ENCODE measurements at places on chromosomes 6 and 20.

- no peak for DNase-seq
Observed at GRCh38 chr6:56749632-56750151, 107.0 kb upstream of the DST start.

DNA sequence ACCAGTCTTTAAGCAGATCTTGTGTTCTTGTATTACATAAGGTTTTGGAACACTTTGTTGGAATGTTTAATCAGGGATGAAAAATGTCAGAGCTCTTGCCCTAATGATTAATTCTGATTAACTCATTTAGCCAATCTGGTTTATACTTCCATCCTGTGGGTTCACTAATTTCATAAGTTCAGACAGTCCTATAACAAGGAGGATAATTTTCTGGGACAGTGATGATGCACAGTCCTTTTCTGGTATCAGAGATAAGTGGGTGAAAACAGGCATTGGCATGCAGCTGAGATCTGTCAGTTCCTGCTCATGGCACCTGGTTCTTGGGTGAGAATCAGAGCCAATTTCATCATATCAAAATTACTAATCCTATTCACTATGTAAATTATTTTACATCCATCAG lies 125.0 kb upstream of the LAMA2 start:
- no peak for DNase-seq

GRCh38 chr20:40651151-40651550 lies 37.9 kb downstream of the MAFB start:
- DNase-seq: no peak

- DNase-seq: no peak
Observed at GRCh38 chr20:59042151-59042795, at the start of gene PRELID3B. Gene PRELID3B, minus strand, starts transcription at chr20:59042786. Its CDS starts 56 bp downstream, at chr20:59042730.

- no peak for DNase-seq
Observed at GRCh38 chr6:56766806-56767178, 124.1 kb upstream of the DST start.

GRCh38 chr20:6501061-6501460 lies 266.4 kb upstream of the BMP2 start:
- DNase-seq: no peak

GRCh38 chr6:37052027-37052628 lies 46.7 kb downstream of the FGD2 start:
- no peak for DNase-seq

- peak; percentile 50 for DNase-seq
Observed at GRCh38 chr20:33667676-33668465, 1.1 kb downstream of the ACTL10 start.

- no peak for DNase-seq
Observed at GRCh38 chr6:33906439-33906838, 102.6 kb upstream of the MLN start.

DNA sequence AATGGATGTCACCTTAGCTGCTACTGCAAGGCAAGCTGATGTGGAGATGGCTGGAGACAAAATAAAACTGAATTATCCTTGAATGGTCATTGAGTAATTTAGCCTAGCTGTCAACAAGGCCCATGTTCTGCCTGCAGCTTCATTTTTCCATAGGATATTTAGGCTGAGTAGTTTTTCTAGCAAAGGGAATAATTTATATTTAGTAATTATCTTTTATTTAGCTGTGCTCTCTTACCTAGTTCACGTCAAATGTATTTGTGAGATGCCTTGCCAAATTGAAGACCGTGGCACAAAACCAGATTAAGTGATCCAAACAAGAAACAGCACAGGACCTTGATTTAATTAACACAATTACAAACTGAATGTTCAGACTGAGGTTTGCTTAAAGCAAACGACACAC lies 77.4 kb upstream of the CEP162 start:
- no peak for DNase-seq

- DNase-seq: no peak
Observed at GRCh38 chr6:106560996-106561685, 68.2 kb downstream of the RTN4IP1 start.

DNA sequence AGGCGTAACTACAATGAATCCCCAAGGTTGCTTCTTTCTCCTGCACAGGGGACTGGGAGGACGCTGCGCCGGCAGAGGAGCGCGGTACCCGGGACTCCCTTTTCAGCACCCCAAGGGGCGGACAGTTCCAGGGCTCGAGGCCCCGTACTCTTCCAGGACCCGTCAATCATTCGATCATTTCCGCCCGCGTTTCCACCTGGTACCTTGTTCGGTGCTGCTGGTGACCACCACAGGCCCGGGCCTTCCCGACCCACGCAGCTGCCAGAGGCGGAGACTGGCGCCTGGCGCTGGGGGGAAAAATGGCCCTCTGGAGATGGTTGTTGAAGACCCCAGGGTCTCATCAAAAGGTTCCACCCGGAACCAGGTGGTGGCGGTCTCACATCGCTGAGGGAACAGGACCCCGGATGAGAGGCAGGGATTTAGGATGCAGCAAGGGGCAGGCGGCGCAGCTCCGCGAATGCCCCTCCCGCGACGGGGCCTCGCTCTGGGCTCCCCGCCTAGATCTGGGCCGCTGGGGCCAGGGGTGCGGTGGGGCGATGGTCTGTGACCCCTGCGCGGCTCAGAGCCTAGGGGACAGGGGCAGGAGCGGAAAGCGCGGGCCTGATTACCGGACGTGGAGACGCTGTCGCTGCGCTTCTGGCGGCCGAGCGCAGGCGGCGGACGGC lies 744 bp downstream of the VSX1 start:
- DNase-seq: no peak

DNA sequence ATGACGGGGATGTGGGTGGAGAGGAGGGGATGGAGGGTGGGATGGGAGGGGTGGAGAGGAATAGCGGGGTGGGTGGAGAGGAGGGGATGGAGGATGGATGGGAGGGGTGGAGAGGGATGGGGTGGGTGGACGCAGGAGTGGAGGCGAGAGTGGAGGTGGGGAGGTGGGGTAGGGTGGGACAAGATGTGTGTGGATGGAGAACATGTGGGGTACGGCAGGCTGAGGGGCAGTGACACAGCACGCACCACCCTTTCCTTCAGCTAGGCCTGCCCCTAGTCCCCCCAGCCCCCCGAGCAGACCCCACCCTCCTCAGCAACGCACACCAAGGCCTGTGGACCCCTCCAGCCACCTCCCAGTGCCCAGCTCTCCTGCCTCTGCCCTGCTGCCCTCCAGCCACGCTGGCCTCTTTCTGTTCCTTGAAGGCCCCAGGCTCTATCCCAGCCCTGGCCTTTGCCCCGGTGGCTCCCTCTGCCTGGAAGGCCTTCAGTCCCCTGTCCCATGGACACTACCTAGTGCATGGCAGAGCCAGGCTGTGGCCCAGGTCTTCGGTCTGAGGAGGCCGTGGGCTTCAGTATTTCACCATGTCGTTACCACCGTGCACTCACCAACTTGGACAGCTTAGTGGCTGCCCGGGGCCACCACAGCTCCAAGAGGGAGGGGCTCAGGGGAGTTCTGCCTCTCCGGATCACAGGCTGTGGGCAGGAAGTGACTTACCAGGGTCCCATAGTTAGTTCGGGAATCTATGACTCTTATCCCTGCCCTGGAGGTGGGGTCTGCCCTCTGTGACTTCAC lies 78.4 kb upstream of the PMEPA1 start:
- no peak for DNase-seq

- no peak for DNase-seq
Observed at GRCh38 chr6:30885999-30886896, 1.9 kb downstream of the DDR1 start.

DNA sequence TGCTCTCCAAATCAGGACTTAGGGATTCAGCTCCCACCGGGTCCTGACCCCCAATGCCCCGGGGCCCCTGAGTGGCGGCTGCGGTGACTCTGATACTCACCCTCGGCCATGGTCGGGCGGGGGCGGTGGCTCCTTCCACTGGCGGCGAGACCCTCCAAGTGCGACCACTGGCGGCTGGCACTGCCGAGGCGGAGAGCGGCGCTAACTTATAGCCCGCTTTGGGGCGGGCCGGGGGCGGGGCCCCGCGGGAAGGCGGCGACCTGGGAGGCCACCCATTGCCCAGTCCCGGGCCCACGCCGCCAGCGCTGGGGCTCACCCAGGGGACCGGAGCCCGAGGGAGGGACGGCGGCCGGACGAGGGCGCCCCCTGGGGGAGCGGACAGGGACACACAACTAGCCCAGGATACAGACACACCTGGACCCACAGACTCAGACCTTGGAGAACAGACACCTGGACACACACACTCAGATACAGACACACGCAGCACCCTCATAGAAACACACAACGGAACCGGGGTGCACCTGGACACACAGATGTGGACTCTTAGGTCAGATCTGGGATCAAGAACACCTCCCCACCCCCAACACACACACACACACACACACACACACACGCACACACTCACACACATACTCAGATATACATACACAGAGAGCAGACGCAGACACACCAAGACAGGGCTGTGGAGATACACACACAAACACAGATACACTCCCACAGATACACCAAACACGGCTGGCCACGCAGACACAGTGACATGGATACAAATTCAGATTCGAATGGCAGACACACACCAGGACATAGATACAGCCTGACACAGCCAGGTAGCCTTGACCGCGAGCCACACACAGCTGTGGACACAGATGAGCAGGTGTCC lies at the start of gene TGM2:
Gene TGM2, minus strand, starts transcription at position 182 of the 877 bp plus-strand sequence. Its CDS starts 72 bp downstream, at position 110.
- no peak for DNase-seq

- DNase-seq: no peak
Observed at GRCh38 chr6:50742161-50742560, 28.8 kb downstream of the TFAP2D start.

DNA sequence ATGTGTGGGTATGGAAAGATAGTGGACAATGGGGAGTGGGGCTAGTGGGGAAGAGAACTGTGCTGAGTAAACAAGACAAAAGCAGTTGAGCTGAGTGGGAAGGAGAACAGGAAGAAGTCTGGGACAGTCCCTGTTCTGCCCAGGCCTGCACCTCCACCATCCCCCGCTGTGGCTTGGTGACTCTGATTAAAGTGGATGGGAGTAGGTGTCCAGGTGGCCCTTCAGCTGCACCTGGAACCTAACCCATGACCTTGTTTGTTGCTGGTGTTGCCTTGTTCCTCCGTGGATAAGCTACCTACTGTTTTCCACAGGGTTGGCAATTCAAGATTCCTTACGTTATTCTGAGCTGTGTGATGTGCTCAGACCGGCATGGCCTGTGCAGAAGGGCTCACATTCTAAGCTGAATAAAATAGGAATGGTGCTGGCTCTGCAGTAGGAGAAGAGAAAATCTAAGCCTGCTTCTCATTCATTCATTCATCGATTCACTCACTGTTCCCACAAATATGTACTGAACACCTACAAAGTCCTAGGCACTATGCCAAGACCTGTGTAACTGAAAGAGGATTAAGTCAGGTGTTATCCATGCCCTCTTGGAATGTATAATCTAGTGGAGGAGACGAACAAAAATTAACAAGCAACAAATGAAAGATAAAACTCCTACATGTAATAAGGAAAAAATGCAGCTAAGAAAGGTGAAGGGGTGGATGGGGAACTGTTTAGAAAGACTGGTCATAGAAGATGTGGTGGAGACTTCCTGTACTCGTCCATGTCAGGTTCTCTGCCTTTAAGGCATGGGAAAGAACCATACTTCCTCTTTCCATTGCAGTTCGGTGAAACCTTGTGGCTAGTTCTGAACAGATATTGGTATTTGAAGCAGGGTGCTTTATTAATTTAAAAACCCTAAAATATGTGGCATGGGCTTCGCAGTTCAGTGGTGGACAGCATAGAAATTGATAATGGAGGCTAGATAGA lies 10.1 kb upstream of the CALHM6 start:
- no peak for DNase-seq

DNA sequence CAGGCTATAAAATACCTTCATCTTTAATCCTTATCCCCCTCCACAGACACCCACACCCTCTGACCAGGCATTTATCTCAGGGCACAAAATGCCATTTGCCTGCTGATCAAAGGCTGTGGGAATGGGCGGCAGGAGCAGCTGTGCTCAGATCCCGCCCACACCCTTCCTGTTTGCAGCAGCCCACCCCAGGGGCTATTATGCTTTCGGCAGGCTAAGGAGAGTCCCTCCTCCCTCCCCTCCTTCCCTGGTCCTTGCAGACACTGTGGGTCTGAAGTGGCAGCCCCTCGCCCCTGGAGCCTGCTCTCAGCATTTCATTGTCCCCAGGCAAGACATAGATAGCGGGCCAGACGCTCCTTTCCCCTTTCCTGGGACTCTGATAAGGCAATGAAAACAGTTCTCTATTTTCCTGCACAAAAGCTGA lies 220.8 kb upstream of the HEY2 start:
- no peak for DNase-seq

DNA sequence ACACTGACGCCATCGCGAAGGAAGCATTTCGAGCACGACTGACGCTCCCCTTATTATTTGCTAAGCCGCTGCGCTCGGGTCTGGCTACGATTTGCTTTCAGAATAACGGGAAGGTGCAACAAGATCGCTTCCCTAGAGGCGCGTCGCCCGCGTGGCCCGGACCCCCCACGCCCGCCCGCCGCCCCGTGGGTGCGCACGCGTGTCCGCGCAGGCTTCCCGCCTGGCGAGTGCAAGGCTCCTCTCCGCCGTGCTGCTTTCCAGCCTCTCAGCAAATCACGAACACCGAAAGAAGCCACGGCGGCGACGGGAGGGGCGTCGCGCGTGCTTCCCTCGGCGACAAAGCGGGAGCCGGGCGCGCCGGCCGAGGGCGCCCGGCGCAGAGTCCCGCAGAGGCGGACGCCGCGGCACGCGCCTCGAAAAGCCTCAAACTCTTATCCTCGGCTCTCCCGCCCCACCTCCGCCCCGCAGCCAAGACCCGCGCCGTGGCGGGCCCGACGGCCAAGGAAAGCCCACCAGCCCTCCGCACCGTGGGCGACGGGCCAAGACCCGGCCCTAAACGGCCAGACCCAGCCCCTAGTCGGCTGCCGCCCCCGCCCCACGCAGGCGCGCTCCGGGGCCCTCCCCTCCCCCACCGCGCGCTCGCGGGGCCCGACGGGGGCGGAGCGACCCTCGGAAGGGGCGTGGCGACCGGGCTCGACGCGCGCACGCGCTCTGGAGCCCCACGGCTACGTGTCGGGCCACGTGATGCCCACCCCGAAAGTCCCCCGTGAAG lies 987 bp upstream of the QKI start:
- peak; percentile 80 for DNase-seq

GRCh38 chr6:15544321-15544900 lies 118.4 kb downstream of the DTNBP1 start:
- DNase-seq: no peak

DNA sequence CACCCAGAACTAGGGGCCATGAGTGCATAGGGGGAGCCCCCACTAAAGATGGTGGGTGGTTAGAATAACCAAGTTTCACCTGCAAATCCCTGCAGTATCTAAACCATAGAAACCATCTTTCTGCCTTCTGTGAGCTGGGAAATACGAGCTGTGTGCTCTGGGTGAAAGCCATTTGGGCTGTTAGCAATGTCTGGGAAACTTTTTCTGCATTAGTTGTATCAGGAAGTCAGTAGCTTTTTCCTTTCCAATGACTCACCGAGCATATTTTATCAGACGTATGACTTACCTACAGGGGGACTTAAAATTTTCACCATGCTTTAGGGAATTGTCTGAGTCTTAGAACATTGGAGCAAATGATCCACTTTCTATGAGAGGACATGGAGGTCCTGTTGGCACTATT lies 584.0 kb downstream of the QKI start:
- DNase-seq: no peak
